ENCODE measurements at places on chromosomes 13 and 19.

GRCh38 chr19:48543121-48543710 lies 8.8 kb upstream of the SULT2B1 start:
- peaks cover 4% of the 10 kb centered on the region for H3K4me1 ChIP-seq
- no peak for DNase-seq
- no peaks in the 10 kb centered on the region for H3K36me3 ChIP-seq
- H3K4me3 ChIP-seq: no peak overlapping the region
- H3K27me3 ChIP-seq: no peaks in the 10 kb centered on the region

GRCh38 chr19:11451871-11452619 lies 16.6 kb downstream of the PRKCSH start:
- no peaks in the 10 kb centered on the region for H3K36me3 ChIP-seq
- peak overlapping the region; percentile 44 for H3K4me3 ChIP-seq
- peak overlapping the region; percentile 81 for H3K27ac ChIP-seq
- H3K27me3 ChIP-seq: no peaks in the 10 kb centered on the region

DNA sequence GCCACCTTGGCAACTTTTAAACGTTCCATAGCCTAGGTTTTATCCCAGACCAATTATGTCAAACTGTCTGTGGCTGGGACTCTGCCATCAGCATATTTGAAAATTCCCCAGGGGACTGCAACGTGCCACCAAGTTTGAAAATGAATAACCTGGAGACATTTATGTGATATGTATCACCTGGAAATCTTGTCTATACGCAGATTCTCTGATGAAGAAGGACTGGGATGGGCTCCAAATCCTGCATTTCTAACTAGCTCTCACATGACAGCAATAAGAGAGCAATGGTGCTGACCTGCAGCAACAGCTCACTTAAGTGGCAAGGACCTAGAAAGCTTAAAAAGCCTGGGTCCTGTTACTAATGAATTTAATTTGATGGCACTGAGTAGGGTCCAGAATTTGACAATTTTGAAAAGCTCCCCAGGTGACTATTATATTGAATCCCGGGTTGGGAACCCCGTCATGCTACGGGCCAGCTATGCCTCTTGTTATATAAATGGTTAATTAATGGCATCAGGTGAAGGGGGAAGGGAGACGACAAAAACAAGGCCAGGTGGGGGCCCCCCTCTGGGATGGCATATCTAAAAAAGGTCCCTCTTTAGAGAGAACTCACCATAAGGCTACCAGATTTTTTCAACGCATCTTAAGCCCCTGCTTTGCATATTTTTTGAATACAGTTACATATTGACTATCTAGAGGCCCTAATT lies 213.7 kb downstream of the ZIC5 start:
- H3K27ac ChIP-seq: no peak overlapping the region
- no peak for DNase-seq
- peaks cover 20% of the 10 kb centered on the region for H3K36me3 ChIP-seq

DNA sequence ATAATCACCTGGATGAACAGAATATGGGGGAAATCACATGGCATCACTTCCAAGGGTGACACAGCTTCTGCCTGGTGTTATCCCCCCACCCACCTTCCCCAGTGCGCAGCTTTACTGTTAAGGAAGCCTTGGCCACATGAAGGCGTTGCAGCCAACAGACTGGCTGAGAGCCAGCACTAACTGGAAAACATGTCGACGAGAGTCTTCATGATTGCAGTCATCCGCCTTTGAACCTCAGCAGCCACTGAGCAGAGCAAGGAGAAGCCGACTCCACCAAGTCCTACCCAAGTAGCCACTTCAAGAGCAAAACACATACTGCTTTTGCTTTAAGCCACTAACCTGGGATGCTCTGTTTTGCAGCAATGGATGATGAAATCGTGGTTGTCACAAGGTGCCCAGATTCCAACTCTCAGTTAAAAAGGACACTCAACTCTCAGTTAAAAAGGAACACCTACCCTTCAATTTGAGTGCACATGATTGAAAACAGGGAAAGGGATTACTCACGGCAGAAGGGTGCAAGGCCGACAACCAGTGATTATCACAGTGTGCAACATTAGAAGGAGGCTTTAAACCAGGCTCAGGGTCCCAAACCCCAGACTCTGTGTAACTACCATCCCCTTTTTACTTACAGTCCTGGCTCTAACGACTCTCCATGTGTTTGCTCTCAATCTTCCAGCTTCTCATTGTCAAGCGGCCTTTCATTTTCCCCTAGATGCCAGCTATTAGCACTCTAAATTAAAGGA lies 149.1 kb downstream of the KLF12 start:
- no peak overlapping the region for H3K27ac ChIP-seq
- H3K4me3 ChIP-seq: no peak overlapping the region
- H3K4me1 ChIP-seq: peaks cover 13% of the 10 kb centered on the region
- no peak for DNase-seq

DNA sequence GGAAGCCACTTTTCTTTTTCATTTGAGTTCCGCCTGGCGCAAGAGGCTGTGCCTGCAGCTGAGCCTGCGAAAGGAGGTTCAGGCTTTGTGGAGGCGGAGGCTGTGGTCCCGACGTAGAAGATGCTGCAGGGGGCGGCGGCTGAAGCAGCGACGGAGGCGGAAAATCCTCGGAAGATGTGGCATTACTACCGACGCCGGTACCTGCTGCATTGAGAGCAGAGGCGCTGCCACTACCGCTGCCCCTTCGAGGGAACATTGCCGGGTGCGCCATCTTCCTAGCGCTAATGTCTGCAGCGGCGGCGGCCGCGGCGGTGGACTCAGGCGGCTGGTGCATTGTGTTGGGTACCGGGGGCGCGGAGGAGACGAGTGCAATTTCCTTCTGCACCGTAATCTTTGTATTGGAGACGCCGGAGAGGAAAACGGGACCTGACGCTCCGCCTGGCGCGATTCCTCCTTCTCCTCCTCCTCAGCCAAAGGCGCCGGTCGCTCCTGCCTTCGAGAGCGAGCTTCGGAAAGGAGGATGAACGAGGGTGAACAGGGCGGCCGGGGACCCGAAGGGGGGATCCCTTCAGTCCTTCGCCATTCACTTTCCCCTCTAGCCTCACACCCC lies at the start of gene TSC22D1:
Gene TSC22D1, minus strand, starts transcription at position 590 of the 610 bp plus-strand sequence. Its CDS starts 256 bp downstream, at position 334.
- H3K27ac ChIP-seq: peak within 1 kb of the TSS; percentile 86
- peaks cover 10% of the 10 kb centered on the region for H3K36me3 ChIP-seq
- DNase-seq: no peak
- H3K27me3 ChIP-seq: no peaks in the 10 kb centered on the region
- H3K4me1 ChIP-seq: peaks cover 66% of the 10 kb centered on the region

DNA sequence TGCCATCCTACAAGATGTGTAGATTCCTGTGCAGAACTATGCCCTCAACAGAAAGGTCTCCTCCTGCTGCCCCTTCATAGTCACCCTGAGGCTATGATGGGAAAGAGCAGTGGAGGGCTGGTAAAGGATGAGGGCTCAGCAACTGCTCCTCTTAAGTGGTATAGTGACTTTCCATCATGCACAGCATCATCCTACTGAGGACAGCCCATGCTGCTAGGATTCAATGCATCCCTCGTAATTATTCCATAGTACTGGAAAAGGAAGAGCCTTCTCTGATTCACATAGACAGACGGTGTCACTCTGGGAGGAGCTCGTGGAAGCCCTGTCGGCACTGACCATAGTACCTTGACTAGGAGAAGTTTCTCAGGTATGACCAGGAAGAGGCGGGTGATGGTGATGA lies 47.6 kb upstream of the IRS2 start:
- peaks cover 3% of the 10 kb centered on the region for H3K36me3 ChIP-seq
- peaks cover 6% of the 10 kb centered on the region for H3K4me1 ChIP-seq
- H3K27ac ChIP-seq: no peak overlapping the region
- H3K27me3 ChIP-seq: peaks cover 3% of the 10 kb centered on the region
- no peak for DNase-seq

- H3K27me3 ChIP-seq: peaks cover 3% of the 10 kb centered on the region
- H3K4me3 ChIP-seq: no peak overlapping the region
- no peaks in the 10 kb centered on the region for H3K4me1 ChIP-seq
- H3K27ac ChIP-seq: no peak overlapping the region
Observed at GRCh38 chr13:31781064-31781463, 41.7 kb downstream of the RXFP2 start.

DNA sequence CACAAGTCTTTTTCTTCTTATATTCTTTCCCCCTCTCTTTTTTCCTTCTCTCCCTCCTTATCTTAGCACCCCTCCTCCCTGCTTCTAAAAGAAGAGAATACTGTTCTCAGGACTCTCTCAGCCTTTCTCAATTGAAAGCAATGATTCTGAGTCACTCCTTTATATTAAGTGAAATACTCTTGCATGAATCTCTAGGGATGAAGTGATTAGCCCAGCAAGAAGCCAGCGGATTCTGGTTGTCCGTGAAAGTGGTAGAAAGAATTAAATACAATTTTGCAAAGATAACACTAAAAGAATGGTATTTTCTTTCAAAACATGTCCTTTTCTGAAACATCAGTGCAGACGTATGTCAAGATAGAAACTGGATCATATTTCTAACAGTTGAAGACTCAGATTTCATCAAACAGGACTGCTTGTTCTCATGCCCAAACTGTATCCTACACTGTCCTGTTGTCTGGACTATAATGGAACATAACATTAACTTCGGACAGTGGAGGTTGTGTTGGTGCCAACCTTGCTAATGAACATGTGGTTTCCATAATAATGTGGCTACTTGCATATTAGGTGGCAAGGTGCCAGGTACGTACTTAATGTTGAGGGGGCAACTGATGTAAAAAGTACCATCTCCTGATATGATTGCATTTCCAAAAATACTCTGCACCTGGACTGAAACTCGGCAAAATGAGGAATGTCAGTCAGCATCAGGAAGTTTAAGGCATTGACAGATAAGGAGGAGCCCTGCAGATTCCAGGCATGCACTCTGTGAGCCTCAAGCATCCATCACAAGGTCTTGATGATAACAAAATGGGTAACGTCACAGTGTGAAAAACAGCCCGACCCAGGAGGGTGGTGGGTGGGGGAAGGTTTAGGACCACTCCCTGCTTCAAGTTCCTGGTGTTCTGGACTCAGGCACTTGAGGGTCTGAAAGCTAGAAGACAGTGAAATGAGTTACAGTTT lies 357.2 kb downstream of the DLEU7 start:
- DNase-seq: no peak
- H3K27ac ChIP-seq: peak overlapping the region; percentile 69
- peak overlapping the region; percentile 3 for H3K4me3 ChIP-seq
- H3K4me1 ChIP-seq: peaks cover 32% of the 10 kb centered on the region

DNA sequence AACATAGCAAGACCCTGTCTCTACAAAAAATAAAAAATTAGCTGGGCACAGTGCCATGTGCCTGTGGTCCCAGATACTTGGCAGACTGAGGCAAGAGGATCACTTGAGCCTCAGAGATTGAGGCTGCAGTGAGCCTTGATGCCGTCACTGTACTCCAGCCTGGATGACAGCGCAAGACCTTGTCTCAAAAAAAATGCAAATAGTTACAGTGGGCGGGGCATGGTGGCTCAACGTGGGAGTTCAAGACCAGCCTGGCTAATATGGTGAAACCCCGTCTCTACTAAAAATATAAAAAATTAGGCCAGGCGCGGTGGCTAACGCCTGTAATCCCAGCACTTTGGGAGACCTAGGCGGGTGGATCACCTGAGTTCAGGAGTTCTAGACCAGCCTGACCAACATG lies 8.5 kb downstream of the PGLS start:
- DNase-seq: no peak
- no peak overlapping the region for H3K4me3 ChIP-seq
- H3K4me1 ChIP-seq: no peaks in the 10 kb centered on the region
- H3K27ac ChIP-seq: no peak overlapping the region
- peaks cover 17% of the 10 kb centered on the region for H3K36me3 ChIP-seq

DNA sequence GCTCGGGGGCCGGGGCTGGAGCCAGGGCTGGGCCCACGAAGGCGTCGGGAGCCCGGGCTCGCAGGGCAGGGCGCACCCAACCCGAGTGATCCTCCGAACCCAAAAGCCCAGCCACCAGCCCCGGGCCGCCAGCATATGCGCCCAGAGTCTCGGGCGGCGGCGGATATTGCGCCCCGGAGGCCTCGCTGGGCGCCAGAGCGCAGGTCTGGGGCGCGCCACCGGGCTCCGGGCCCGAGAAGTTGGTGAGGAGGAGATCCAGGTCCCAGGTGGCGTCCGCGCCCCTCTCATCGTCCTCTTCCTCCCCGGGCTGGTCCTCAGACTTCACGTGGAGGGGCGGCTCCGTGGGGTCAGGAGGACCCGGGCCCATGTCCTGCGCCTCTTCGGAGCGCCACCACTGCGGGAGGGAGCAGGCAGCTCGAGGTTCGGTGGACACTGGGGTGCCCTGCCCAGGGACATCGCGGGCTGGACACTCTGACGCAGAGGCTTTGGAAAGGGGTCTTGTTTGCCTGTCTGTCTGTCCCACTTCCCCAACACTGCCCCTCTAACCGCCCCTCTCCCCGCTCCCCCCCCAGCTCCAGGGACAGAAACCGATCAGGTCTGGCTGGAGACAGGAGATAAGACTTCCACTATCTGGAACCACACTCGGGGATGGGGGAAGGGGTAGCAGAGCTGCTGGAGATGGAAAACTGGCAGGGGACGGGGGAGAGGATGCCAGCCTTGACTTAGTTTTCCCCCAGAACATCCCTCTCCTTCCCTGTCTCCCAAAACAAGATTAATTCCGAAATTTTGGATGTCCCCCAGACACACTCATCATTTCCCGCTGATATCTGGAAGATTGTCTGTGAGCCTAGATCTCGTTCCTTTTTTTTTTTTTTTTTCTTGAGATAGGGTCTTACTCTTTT lies 1.0 kb downstream of the KLF1 start:
- no peak overlapping the region for H3K27ac ChIP-seq
- no peak for DNase-seq
- no peaks in the 10 kb centered on the region for H3K36me3 ChIP-seq
- peaks cover 19% of the 10 kb centered on the region for H3K4me1 ChIP-seq
- peak overlapping the region; percentile 69 for H3K4me3 ChIP-seq
- peaks cover 73% of the 10 kb centered on the region for H3K27me3 ChIP-seq

DNA sequence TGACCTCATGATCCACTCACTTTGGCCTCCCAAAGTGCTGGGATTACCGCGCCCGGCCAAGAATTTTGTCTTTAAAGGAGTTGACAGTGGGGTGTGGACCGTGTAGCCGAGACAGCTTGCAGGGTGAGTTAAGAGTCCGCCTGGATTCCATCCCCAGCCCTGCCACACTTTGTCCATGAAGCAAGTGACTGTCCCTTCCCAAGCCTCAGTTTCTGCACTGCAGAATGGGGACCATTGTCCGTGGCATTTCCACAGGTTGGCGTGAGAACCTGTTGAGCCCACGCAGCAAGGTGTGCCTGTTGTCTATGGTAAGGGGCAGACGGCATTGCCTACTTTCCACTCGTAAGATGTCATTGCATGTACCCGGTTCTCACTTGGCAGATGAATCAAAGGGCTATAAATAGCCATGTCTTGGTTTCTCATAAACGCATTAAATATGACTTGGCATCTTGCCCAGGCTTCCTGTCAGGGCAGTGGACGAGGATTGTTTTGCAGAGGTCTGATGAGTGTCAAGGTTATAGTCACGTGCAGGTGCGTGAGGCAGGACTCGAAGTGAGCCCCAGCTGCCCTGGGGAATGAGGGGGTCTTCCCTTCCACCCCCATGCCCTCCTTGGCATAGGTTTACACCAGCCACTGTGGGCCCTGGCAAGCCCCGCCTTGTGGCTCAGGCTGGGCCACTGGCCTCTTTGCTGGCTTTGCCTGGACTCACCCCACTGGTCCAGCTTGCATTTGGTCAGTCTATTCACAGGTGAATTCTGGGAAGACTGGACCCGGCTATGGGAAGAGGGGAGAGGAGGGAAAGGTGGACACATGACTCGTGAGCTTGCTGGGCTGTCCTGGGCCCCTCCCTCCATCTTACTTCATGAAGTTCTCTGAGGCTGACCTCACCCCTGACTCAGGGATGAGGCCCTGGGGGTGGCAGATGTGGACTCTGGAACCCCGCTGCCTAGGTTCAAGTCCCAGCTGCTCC lies 14.6 kb downstream of the FAM187B start:
- no peak overlapping the region for H3K27ac ChIP-seq
- H3K27me3 ChIP-seq: no peaks in the 10 kb centered on the region
- H3K36me3 ChIP-seq: no peaks in the 10 kb centered on the region
- H3K4me3 ChIP-seq: no peak overlapping the region
- DNase-seq: no peak
